NCI-H2029 treated with DMSO at 0.1 percent for 48 hours (cell line): ENCODE measurements at places on chromosomes 16 and 17.

DNA sequence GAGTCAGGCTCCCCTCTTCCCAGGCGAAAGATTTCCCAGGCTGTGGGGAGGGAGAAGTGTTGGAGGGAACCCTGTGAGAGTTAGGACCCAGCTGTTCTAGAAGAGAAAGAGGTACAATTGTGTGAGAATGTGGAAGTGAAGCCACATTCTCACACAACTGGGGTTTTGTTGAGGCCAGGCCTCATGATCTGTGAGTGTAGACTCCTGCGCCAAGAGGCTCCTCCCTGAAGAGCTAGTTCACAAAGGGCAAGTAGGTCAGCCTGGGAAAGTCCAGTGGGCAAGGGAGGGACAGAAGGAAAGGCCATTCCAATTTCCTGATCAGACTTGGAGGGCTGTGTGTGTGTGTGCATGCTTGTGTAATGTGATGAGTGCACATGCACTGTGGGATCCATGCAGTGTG, 15.2 kb downstream of the CD300LF start:
- DNase-seq, result no peak

GRCh38 chr17:64157669-64158180, 27.8 kb upstream of the ERN1 start:
- no peak for DNase-seq

GRCh38 chr16:8107296-8107695, 483.0 kb downstream of the TMEM114 start:
- DNase-seq, result no peak

DNA sequence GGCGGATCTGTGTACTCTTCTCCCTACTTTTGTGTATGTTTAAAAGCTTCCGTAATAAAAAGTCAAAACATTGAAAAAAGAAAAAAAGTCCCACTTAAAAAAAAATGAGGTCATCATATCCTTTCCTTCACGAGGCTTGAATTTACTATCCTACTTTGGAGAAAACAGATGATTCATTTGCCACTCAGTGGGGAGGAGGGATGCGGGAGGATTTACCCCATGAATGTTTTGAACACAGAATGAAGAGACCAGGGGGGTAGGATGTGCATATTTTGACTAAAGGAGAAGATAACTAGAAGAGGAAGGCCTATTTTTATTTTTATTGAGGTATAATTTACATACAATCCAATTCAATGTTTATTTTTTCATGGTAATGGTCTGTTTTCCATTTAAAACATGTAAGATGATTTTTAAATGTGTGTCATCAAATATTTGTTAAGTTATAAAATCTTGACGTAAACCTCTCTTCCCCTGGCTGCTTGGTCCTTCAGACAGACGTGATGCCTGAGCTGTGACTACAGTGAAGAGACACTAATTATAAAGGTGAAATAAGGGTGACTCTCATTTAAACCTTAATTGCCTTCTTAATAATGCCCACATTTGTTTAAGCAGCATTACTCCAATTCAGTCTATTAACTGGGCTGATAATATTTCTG, 135.4 kb upstream of the AXIN2 start:
- DNase-seq, result no peak

DNA sequence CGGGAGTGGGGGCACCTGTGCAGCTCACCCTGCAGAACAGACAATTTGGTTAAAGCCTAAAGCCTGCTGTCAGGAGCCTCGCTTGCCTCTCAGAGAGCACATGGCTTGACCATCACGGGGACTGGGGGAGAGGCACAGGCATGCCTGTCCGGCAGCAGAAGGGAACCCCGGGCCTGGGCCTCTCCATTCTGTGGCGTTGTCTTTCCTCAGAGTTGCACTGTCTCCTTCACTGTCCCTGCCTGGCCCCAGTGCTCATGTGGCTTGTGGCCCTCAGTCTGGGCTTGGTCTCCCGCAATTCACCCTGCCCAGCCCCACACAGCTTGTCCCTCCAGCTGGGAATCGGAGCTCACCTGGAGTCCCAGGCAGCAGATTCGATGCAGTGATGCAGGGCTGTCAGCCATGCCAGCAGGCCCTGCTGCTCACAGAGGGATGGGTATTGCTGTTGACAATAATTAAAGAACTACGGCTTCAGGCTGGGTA, 189.9 kb downstream of the SEC14L1 start:
- no peak for DNase-seq

- DNase-seq, result no peak
These were observed 18.2 kb downstream of the ATXN1L start for GRCh38 chr16:71863995-71864394.

- no peak for DNase-seq
These were observed 587 bp upstream of the PRR35 start for GRCh38 chr16:559411-560203.

DNA sequence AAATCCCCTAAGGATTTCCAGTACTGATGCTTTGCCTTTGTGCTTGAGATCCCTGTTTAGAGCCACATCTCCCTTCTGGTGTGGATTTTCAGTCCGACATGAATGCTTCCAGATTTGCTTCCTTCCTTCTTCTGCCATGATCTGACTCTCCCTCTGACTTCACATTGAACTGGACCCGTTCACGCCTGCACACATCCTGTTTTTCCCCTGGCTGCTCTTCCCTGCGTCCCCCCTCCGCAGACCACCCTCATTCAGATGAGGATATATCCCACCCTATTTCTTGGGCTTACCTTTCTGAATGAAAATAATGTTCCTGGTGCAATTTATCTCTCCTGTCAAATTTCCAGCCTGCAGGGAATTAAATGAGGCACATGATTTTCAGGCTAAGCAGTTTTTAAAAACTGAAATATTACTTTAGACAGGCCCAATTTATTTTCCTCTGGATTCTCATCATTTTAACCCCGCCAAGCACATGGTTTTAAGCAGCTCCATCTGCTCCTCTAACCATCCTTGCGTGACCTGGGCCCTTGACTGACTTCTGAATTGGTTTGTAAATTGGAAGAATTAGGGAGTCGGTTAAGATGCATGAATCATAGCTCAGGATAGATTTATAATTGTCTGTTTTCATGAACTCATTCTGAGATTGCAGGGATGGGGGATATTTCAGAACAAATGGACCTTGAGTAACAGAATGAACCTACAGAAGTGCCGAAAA, 59.2 kb downstream of the BMERB1 start:
- no peak for DNase-seq

DNA sequence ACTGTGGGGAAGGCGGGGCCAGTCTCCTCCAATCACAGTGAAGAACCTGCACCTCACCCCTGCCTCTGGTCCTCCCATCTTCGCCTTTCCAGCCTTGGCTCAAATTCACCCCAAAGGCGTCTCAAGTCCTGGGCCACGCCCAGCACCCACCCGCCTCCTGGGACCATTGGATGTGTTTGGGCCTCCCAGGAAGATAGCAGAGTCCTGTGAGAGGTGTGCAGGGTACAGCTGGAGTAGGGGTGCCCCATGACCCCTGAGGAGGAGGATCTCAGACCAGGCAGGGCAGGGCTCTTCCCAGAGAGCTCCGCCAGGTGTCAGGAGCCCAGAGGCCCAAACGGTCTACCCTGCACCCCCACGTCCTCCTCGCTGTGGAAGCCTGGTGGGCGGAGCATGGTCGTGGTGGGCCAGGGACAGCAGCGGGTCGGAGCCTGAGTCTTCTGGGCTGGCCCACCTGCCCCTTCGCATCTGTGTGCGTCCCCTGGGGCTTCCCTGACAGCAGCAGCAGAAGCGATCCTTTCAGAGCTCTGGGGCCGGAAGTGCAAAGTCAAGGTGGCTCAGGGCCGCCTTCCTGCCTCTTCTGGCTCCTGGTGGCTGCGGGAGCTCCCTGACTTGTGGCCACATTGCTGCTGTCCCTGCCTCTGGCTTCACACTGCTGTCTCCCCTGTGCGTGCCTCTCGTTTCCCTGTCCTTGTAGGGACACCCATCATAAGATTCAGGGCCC, 34.9 kb upstream of the ZNF469 start:
- DNase-seq, result no peak

DNA sequence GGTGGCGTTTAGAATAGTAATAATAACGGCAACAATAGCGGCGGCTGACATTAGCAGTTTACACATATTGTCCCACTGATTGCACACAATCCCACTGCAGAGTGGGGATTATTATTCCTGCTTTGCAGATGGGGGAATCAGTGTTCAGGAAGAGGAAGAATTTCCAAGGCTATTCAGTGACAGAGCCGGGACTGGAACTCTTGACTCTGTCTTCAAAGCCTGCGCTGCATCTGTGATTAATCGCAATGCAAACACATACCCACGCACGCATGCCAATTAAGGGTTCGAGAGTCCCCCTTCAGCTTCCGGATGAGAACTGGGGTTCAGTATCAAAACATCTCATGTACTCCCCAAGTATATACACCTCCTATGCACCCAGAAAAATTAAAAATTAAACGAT, 29.2 kb downstream of the TMEM186 start:
- no peak for DNase-seq

GRCh38 chr16:4626396-4626795, 1.8 kb downstream of the MGRN1 start:
- DNase-seq, result no peak

DNA sequence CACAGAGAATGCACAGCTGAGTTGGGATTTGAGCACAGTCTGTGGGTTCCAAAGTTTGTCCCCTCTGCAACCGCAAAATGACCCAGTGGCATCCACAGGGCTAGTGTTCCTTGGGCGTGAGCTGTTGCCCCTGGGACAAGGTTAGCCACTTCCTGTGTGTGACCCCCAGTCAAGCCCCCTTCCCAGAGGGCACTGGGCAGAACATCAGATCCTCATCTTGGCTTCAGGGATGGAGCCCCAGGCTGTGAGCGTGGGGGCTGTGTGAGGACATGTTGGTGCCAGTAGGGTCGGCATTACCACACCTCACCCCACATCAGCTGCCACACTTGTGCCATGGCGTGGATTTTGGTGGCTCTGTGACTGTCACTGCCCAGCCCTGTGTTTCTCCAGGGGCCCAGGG, 55.3 kb downstream of the USP22 start:
- DNase-seq, result no peak

- DNase-seq, result no peak
These were observed 271.3 kb upstream of the CPHXL start for GRCh38 chr16:75997606-75998005.

- no peak for DNase-seq
These were observed 13.4 kb upstream of the NLK start for GRCh38 chr17:28029044-28029443.

GRCh38 chr17:75825149-75825552, 19.1 kb downstream of the UNC13D start:
- DNase-seq, result no peak

GRCh38 chr17:35295686-35296085, 52.8 kb downstream of the SLFN5 start:
- DNase-seq, result no peak

- no peak for DNase-seq
These were observed 4.9 kb downstream of the PER1 start for GRCh38 chr17:8147141-8147804.

- peak; percentile 42 for DNase-seq
These were observed 21.4 kb downstream of the KIAA0513 start for GRCh38 chr16:85048921-85049562.

DNA sequence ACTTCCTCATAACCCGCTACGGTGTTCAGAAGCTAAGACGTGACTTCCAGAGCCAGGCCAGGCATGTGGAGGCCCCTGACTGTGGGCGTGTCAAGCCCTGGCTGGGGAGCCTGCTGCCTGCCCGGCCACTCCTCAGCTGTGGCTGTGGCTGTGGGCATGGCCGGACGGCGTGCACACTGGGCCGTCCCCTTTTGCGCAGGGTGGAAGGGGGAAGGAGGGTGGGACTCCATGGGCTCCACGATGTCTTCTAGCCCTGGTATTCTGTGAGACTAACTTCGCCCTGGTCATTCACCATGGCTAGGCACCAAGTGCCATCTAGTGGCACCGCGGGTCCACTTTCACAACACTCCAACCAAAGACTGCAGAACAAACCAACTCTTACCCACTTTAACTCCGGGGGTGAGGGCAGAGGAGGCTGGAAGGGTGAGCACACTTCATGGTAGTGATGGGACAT, 67.9 kb downstream of the N4BP1 start:
- no peak for DNase-seq

GRCh38 chr16:4338712-4339299, 12.3 kb downstream of the PAM16 start:
- no peak for DNase-seq

- DNase-seq, result no peak
These were observed 1.4 kb downstream of the PHF23 start for GRCh38 chr17:7237761-7238419.

DNA sequence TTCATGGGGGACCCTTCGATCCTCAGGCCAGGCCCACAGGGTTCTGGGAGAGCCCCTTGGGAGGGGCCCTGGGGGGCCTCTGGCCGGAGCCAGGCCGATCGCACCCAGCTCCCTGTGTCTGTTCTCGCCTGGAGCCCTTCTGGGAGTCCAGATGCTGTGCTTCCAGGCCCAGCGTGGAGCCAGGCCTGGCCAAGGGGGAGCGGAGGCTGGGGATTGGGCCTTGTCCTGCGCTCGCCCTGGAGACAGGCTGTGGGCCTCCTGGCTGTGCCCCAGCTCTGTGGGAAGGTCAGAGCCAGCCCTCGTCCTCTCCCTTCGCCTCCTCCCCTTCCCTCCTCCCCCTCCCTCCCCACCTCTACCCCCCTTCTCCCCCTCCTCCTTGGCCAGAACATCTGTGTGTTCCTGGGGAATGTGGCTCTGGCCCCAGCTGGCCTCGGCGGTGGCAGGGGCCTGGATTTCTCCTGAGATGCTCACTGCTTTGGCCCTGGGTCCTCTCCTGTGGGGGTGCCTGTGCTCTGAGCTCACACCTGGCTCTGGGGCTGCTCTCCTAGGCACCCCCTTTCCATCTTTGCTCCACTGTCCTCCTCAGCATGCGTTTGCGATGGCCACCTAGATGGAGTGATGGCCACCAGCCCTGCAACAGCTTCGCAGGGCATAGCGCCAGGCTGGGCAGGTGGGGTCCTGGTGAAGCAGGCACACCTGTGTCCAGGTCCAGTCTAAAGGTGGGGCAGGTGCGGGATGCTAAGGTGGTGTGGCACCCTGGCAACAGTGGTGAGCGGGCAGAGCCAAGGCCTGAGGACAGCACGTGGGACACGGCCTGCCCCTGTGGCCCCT, 90.6 kb upstream of the CIBAR2 start:
- no peak for DNase-seq

DNA sequence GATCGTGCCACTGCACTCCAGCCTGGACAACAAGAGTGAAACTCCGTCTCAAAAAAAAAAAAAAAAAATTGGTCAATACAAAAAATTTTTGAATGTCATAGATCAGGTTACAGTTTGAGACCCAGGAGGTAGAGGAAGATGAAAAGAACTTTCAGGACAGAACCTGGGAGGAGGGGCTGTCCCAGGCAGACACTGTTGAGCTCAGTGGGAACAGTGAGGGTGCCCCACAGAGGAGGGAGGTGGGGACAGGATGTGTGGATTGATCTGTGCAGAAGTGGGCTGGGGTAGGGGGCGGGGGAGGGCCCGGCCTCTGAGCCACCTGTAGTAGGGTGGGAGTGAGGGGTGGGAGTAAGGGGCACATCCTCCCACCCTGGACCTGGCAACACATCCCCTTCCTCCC, 58.3 kb downstream of the PRMT7 start:
- DNase-seq, result no peak
